NCI-H146 (cell line): ENCODE measurements at places on chromosomes 3 and 15.
A peak's percentile ranks its signal among the peaks of the same experiment; 100 is the strongest.

DNA sequence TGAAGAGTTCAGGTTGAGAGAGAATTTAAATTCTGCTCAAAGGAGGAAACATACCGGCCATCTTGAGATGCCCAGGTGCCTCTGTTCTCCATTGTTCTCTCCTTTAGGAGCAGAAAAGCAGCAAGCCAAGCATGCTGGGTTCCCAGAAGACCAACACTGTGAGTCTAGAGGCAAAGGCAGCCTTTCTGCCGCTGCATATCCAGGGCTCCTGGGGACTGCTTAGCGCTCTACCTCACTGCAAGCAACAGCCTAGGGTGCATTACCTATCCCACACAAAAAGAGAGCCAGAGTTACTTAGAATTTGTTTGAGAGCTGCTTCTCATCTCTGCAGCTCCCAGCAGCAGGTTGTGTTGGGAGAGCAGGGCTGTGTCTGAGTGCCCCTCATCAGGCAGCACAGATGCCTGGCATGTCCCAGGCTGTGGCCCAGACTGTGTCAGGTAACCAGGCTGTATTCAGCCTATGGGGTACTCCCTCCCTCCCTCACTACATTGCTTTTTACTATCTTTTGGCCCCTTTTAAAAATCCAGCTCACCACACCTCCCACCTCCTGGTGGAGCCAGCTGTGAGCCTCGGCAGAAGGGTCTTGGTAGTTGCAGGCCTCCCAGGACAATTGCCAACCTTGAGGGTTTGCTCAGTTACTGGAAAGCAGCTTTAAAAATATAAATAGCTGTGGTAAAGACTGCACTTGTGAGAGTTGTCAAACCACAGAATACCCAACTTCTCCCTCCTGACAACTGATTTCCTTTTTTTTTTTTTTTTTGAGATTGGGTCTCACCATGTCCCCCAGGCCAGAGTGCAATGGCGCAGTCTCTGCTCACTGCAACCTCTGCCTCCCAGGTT is 30.2 kb downstream of the BCL2L10 start:
- no peak for DNase-seq

DNA sequence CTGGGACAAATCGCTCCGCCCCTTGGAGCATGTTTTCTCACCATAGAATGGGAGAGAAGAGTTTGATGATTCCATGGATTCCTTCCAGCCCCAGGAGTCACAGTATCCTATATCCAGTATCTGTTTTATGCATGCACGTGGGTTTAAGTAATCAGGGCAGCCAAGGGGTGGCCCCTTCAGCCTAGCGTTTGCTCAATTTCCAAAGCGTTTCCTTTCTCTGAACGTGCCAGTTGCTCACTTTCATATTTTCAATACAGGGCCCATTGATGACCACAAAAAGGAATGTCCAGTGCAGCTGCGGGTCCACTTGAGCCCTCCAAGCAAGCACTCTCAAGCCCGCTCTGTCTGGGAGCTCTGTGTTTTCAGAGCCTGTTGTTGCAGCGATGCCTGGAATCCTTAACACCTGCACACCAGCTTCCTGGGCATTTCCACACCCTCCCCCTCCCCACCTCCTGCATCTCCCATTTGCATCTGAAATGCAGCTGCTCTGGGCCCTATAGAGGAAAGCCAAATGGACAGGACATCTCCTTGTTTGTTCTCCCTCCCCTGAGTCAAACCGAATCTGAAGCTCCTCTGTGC is 164.3 kb upstream of the LPP start:
- peak; percentile 95 for DNase-seq

DNA sequence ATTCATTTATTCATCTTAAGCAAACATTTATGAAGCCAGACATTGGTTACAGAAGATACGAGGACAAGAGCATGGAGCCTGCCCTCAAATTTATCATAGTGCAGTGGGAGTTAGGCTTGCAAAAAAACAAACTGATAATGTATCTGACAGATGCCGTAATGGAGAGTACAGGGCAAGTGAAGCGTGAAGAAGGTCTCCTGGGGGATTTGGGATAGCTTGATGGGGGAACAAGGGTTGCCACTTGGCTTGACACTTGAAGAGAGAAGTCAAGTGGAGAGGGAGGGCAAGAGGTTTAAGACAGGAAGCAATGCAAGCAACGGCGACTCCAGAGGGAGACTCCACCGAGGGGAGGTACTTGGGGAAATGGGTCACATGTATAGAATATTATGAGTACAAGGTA is 129.3 kb downstream of the SSR3 start:
- DNase-seq, result no peak

- no peak for DNase-seq
These were observed 864.4 kb downstream of the VGLL3 start for GRCh38 chr3:86126552-86126951.

DNA sequence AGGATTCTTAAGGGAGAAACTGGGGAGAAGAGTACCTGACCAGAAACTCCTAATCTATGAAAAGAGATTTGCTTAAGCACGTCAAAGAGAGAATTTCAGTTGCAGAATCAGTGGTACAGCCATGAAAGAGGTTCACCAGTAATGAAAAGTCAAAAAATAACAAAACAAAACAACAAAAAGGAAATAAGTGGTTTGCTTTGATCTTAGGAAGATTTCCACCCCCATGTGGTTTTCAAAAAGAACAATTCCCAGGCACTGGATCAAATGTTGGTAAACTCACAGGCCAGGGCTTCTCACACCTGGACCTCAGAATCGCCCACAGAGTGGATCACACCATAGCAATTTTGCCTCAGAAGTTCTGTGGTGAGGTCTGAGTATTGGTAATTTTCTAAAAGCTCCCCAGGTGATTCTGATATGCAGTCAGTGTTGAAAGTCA is 67.5 kb downstream of the TMEM39A start:
- DNase-seq, result no peak

GRCh38 chr3:17119201-17120072 is 234.7 kb downstream of the PLCL2 start:
- DNase-seq, result no peak

GRCh38 chr3:187263270-187263669 is 28.3 kb downstream of the MASP1 start:
- DNase-seq, result no peak

DNA sequence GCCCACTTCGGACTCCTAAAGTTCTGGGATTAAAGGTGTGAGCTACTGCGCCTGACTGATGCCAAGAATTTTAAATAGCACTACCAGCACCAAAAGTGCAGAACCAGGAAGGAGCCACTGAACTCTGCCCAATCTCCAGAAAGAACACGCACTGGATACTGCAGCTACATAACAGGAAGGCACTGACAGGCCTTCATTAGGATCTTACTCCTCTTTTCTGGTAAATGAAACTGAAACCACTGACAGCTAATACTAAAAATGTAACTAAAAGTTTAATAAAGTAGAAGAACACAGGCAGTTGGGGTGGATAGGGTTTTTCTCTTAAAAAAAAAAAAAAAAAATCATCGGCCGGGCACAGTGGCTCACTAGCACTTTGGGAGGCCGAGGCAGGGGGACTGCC is 74.1 kb upstream of the CHRM5 start:
- DNase-seq, result no peak

DNA sequence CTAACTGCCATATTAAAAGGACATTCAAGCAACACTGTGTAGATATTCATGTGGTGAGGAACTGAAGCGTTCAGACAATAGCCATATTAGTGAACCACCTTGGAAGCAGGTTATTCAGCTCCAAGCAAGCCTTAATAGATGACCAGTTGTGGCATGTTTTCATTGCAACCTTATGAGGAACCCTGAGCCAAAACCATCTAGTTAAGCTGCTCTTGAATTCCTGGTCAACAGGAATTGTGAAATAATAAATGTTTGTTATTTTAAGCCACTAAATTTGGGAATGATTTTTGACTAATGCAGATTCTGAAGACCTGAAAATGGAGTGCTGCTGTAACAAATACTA is 73.0 kb downstream of the SPRED1 start:
- no peak for DNase-seq

DNA sequence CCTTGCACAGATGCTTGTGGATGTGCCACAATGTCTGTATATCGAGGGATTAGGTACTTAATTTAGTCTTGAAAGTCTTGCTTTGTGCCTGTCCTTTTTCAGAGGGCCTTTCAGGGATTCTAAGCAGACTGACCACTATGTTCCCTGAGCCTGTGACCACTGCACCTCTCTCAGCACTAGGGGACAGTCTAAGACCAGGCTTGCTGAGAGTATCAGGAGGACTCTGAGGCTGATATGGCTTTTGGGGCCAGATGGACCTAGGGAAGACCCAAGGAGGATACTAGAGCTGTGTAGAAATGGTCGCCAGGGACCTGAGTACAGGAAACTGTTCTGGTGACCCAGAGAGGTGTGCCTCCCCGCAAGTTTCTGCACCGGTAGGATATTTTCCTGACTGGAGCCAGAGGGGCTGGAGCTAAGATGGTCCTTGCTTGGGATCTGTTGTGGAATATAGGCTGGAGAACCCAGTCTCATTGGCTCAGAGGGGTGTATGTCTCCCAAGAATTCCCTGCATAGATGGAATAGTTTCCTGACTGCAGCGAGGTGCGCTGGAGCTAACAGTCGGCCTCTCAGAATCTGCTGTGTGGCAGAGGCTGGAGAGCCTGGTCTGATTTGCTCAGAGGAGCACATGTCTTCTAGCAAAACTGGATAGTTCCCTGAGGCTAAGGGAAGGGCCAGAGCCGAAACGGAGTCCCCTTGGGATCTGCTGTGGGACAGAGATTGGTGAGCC is 213.2 kb upstream of the DCBLD2 start:
- DNase-seq, result no peak

DNA sequence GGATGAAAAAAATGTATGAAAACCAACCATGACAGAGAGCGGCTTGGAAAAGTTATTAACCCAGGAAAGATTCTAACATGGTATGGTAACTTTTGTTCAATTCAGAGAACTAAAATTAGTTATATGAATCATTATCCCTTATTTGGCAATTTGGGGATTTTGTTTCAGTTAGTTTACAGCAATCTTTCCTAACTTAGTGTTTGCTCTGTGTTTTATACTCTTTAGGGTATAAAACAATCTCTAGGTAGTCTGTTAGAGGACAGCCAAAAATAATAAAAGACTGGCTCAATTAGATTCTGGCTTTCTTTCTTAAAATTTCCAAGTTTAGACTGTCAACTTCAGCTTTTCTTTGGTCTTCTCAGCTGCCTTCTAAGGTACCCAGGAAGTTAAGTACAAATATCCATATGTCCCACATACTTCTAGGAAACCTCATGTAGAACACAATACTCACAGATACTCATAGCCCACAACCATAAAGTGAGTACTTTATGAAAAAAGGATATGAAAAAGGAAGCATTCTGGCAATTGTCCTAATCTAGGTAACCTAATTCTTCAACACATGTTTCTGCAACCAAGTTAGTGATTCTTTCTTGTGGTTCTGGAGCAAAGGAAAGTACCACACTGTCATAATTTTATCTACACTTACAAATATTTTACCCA is 849.3 kb downstream of the ROBO1 start:
- DNase-seq, result no peak

DNA sequence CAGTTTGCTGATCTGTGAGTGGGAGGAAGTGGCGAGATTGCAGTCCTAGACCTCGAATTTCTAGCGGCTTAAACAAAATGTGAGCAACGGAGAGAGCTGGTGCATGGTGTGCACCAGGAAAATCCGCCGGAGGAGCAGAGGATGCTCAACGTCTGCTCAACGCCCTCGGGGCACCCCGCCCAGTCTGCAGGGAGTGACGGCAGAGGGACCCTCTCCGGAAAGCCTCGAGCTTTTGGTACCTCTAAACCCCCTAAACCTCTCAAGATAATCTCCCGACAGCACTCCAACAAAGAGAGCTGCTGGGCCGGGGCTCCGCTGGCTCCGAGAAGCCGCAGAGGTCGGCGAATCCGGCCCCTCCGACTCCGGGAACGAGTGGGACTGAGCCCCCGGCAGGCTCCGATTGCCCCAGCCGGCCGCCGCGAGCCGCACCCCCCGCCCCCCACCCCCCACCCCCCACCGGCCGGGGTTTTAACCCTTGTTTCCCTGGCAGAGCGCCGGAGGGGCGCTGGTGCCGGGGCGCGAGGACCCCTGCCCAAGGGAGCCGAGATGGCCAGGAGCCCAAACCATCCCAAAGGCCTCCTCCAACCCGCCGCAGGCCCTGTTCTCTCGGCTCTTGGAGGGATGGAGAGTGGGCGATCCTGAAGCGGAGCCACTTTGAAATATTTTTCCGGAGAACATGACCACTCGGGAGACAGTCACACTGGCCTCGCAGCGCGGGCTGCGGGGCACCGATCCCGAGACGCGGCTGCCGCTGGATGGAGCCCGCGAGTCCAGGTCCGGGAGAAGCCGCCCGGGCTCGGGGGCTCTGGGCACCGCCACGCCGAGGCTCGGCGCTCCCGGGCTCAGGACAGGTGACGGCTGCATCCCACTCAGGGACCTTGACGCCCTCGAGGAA is 1.5 kb downstream of the MEGF11 start:
- peak; percentile 61 for DNase-seq

GRCh38 chr3:17802950-17803349 is 60.5 kb upstream of the TBC1D5 start:
- no peak for DNase-seq

- no peak for DNase-seq
These were observed 629 bp downstream of the RPL24 start for GRCh38 chr3:101685870-101686307.

DNA sequence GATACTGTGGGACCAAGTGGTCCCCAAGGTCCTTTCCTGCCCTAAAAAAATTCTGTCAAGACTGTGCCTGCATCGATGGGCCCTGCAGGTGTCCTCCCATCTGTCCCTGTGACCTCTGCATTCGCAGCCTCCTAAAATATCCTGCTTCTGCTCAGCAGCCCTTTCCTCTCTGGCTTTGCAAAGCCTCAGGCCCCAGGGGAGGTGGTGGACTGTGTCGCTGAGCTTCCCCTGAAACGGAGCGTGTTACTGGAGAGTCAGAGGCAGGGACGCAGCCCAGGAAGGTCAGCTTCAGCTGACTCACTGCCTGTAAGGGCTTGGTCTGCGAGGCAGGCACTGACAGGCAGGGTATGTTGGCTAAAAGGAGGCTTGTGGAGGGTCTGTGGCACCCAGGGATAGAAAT is 110.0 kb downstream of the RAB11A start:
- no peak for DNase-seq

DNA sequence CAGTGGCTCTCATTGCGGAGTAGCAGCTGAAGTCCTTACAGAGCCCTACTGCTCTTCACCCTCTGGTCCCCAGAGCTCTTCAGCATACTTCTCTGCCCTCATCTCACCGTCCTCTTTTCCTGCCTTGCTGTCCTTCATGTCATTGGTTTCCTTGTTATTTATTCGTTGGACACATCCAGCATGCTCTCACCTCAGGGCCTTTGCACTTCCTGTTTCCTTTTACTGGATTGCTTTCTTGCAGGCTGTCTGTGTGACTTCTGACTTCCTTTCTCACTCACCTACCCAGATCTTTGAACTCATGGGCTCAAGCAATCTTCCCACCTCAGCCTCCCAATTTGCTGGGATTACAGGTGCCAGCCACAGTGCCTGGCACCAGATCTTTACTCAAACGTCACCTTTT is 127.1 kb downstream of the NR1D2 start:
- no peak for DNase-seq

- DNase-seq, result no peak
These were observed 201.8 kb downstream of the GRM7 start for GRCh38 chr3:7062714-7063113.

- no peak for DNase-seq
These were observed 31.8 kb downstream of the PLXNA1 start for GRCh38 chr3:127014536-127015281.
